HL-60 (cell line): ENCODE measurements at places on chromosomes 1 and 21.

DNA sequence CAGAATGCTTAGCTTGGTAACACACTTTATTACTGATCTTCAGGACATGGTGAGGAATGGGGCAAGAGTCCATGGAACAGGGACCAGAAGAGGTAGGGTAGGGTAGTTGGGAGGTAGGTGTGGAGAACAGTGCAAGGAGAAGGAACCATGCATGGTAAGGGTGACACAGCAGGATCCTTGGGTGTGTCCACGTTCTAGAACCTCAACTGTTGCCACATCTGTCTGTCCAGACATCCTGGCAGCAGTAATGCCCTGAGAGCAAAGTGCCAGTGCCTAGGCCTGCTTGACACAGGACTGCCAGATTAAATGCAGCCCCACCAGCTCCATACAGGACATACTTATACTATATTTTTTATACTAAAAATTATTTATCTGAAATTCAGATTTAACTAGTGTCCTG lies 13.9 kb downstream of the DMAP1 start:
- DNase-seq: peak; percentile 28

DNA sequence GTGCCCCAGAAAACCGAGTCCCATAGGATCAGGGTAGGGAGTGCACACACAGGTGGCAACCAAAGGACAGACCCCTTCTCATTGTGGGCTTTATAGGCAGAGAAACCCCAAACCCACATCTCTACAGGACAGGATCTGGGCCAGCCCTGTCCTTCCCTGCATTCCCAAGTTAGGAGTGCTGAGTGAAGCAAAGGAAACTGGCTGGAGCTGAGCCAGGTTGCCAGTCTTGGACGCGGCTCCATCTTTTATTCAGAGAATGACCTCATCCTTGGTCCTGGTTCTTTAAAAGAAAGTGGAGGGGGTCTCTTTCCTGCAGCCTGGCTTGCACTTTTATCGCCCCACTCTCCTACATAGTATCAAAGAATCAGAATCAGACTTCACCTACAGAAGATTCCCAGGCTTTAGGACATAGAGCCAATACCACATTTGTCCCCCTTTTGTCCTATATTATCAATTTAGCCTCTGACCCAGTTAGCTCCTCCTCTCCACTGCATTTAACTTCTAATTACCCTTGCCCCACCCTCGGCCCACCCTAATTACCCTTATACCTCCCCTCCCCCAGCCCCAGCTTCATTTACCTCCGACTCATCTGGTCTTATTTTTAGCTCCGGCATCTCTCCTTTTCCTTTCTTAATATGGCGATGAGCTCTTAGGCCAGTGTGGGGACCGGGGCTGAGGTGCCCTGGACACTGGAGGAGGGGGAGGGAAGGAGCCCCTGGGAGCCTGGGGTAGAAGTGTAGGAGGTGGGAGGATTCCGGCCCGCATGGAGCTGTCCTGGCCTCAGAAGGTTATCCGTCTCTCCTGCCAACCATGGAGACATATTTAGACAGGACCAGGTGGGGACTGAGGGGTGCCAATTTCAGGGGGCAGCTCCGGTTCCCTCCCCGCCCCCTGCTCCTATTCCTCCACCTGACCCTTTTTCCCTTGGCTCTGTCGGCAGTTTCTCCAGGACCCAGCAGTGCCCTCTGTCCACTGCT lies at the start of gene CASQ1:
Gene CASQ1, plus strand, starts transcription at position 927 of the 977 bp plus-strand sequence. CDS start 177 bp downstream, outside the sequence.
- no peak for DNase-seq

- no peak for DNase-seq
Observed at GRCh38 chr1:29722598-29722997, 486.3 kb downstream of the PTPRU start.

GRCh38 chr1:224124220-224124619 lies 10.3 kb downstream of the FBXO28 start:
- no peak for DNase-seq

GRCh38 chr21:39451332-39452206 lies at the start of gene SH3BGR:
Gene SH3BGR (plus strand): TSS chr21:39451970. CDS start chr21:39452097, 127 bp downstream.
- no peak for DNase-seq

DNA sequence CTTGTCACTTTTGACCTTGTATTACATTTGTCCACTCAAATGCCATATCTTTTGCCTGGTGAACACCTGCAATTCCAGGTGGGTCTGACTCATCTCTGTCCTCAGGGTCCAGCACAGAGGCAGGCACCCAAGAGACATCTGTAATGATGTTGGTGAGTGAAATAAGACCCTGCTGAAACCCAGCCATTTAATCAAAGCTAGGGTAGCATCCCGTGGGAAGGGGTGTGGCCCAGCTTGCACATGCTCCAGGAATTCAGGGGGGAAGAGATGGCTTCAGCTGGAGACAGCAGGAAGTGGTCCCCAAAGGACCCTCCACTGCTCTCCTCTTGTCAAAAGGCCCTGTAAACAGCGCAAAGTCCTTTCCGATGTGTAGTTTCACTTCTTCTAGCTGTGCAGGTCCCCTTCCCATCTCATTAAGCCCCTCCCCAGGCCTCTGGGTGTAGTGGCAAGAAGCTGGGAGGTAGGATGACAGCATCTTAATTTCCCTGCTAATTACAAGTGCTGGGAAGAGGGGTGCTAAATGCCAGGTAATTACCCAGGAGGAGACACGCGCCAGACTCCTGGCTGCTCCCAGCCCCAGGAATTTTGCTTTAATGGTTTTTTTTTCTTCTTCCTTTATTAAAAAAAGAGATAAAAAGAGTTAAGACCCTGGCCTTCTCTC lies 54.4 kb upstream of the TRABD2B start:
- DNase-seq: no peak

- no peak for DNase-seq
Observed at GRCh38 chr21:39014747-39015146, 168.5 kb downstream of the PSMG1 start.

- no peak for DNase-seq
Observed at GRCh38 chr21:26732432-26733221, 112.6 kb downstream of the ADAMTS1 start.

- no peak for DNase-seq
Observed at GRCh38 chr1:193070942-193071341, 11.5 kb downstream of the RO60 start.

DNA sequence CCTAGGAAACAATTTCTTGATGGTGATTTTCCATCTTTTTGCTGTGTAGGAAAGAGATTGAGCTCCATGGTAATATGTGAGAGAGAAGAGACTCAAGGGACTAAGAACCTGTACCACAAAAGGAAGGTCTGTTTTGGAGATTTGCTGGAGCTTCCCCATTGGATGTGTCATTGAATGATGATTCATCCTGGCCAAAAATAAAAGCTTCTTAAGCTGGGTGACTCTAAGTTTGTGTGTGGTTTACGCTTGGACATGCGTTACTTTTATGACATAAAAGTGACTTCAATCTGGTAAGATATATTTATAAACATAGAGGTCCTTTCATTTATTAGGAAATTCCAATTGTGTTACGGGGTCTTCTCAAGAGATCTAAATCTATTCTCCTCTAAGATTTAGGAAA lies 17.4 kb upstream of the IL19 start:
- no peak for DNase-seq

DNA sequence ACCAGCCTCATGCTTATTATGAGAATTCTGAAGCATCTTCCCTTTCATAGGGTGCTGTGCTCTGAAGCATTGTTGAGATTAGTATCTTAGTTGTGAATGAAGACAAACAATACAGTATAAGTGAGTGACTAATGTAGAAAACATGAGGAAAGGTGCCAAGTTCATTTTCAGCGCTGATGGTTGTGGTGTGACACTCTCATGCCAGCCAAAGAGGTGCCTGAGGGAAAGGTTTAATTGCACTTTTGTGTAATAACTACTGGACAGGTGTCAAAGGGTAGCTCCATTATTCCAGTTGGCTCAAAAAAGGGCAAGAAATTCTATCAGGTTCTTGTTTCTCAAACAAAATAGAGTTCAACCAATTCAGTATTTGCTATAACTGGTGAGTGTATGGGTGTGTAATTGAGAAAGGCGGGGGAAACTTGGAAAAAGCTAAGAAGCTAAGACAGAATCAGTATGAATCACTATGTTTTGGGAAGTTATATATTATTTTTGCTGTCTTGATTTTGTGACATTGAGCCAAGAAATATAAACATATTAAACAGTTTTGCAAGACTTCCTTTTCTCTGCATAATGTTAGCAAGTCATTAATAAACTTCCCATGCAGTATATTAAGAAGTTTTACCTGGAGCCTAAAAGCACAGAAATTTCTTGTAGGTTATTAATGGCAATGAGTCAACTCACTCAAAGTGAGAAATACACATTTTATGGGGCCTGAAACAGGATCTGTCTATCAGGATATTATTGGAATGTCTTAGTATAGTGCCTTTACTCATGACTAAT lies 31.8 kb downstream of the KCNK2 start:
- no peak for DNase-seq

DNA sequence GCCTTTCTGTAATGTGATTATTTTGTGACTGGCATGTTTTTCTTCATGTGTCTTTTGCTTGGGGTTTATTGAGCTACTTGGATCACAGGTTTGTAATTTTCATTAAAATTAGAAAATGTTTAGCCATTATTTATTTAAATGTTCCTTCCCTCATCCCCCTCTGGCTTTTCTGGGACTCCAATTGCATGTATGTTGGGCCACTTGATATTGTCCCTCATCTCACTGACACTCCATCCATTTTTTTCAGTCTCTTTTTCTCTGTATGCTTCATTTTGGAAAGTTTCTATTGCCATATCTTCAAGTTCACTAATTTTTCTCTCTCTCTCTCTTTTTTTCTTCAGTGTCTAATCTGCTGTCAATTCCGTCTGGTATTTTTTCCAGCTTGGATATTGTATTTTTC lies 390.1 kb downstream of the PRDM2 start:
- no peak for DNase-seq

DNA sequence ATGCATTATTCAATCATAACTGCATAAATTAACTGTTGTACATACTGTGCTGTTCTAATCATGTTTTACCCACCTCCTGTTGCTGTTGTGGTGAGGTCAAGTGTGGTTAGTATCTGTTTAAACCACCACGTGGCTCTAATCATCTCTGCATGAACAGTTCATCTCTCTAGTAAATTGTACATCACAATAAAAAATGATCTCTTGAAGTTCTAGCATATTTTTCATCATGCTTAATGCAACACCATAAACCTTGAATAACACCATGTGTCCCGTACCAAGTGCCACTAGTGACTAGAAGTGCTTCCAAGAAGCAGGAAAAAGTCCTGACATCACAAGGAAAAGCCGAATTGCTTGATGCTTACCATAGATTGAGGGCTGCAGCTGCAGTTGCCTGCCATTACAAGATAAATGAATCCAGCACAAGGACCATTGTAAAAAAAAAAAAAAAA lies 51.7 kb downstream of the SNRPE start:
- no peak for DNase-seq
